ENCODE measurements at places on chromosomes 13 and 19.

DNA sequence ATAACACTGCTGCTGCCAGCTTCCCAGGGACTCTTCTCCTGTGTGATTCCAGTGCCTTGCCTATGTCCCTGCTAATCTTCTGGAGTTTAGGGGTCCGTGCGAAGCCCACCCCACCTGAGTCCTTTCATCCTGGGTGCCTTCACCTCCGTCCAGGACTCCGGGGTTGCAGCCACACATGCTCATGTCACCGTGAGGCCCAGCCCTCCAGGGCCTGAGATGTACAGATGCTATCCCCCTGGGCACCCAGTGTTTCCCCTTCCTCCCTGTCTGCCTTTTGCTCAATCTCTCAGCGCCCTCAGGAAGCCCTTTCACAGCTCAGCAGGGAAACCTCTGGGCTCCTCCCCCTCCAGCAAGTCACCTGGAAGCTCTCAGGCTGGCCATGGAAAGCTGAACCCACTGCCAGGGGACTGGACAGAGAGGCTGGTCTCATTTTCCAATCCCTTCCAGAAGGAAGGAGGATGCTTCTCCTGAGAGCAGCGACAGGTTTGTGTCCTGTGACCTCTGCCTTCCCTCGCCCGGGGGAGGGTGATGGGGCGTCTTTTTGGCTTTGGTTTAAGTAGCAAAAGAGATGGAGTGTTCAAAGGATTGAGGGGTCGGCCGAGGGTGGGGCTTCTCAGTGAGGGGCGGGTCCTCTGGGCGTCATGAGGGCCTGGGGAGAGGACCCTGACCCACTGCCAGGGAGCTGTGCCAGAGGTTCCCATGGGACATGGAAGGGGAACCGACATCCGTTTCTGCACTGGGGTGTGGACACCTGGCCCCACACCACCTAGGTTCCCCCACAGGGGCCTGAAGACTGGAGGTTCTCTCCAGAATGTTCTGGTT lies 30.8 kb upstream of the TFDP1 start:
- no peak for DNase-seq

DNA sequence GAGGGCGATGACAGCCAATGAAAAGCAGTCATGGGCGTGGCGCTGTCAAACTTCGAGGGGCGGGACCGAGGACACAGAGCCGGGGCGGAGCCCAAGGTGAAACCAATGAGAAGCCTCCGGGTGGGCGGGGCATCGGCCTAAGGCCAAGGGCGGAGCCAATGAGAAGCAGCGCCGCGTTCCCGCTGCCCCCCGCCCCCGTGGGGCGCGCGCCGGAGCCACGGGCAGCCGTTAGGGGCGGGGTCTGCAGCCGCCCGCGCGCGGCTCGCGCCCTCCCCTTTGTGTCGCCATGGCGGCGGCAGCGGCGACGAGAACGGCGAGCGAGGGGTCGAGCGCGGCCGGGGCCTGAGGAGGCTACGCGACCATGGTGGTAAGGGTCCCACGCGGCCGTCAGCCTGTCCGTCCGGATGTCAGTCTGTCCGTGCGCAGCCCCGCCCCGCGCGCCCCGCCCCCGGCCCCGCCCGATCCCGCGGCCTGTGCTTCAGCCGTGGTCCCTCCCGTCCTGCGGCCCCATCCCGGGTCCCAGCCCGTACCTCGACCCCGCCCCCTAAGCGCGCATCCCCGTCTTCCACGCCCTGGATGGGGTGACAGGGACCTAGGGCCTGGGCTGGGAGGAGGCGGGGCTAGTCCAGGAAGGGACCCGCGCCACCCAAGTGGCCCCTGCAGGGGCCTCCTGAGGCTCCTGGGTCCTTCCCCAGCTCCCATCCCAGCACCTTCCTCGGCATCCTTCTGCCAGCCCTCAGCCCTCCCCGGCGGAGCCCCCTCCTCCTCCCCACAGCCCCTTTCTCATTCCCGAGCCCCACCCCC lies at the start of gene ARHGAP33:
Gene ARHGAP33, plus strand, starts transcription at position 267 of the 804 bp plus-strand sequence. Its CDS starts 95 bp downstream, at position 362.
- DNase-seq: peak; percentile 100

DNA sequence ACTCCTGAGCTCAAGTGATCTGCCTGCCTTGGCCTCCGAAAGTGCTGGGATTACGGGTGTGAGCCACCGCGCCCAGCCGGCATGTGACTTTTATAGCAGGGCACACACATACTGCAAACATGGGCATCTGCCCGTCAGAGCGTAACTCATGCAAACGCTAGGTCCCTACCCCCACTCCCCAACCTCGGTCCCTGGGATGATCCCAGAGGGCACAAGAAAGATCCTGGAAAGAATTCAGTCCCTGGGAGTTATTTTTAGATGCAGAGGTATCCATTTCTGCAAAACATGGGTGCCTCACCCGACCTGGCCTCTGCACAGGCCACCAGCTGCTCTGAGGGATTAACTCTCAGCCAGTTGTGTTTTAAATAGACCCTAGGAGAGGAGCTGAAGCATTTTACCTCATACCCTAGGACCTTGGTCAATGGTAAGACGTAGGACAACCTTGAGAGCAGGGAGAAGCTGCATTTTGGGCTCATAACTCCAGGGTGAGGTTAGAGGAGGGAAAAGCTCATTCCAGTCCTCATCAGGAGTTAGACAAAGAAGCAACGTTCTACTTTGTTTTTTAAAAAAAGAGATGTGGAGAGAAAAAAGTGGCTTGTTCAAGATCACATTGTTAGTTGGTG lies 10.8 kb downstream of the TMEM38A start:
- DNase-seq: no peak

DNA sequence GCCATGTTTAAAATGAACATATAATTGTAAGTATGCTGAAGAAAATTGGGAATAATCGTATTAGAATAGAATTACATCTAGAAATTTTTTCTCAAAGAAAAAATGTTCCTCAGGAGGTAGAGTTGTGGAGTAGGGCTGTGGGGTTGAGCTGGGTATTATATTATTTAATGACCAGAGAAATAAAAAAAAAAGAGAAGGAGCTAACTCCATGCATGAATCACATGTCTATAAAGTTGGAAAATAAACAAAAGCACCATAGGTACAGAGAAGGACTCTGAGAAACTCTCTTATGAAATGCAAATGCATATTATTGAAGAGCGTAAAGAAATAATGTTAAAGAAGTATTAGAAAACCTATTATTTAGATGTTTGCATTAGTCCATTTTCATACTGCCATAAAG lies 405.5 kb downstream of the EFNB2 start:
- no peak for DNase-seq

DNA sequence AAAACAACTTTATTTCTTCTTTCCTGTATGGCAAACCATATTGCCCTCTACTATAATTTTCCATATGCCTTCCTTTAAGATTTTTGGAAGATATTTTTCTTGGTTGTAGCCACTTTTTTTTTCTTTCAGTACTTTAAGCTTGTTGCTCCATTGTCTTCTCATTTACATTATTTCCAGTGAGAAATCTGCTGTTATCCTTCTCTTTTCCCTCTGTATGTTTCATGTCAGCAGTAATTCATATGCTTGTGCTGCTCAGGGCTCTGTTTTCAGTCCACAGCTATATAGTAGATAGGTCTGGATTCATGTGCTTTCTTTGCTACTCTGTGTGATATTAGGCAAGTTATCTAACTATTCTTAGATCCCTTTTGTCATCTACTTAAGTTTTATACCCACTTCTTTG lies 267.6 kb downstream of the OXGR1 start:
- DNase-seq: no peak

DNA sequence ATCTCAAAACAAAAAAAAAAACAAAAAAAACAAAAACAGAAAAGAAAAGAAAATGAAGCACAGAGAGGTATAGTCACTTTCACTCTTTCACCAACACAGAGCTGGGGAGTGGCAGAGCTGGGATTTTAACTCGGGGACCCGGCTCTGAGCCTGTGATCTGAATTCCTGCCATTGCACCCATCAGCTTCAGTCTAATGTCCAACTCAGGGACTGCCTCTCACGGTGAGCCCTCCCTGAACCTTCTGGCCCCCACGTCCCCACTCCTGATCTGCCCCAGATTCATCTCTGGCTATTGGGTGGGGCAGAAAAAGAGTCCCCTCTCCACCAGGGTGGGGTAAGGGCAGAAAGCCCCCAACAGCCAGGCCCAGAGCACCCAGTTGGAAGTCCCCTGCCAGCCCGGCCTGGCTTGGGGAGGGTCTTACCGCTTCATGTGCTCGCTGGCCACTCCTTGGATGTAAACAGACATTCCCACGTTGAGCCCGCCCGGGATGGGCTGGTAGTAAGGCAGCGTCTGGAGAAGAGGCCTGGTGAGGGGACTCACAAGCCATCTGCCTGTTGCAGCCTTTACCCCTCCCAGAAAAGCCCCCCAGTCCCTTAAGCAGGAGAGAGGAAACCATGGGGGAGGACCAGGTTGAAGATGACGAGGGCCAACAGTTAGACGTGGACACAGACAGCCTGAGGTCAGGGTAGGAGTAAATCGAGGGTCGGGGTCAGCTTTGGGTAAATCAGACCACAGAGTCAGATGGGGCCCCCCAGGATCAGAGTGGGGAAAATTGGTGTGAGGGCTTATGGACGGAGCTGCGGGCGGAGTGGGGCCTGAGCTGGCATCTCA lies 520 bp downstream of the LGALS4 start:
- DNase-seq: no peak

DNA sequence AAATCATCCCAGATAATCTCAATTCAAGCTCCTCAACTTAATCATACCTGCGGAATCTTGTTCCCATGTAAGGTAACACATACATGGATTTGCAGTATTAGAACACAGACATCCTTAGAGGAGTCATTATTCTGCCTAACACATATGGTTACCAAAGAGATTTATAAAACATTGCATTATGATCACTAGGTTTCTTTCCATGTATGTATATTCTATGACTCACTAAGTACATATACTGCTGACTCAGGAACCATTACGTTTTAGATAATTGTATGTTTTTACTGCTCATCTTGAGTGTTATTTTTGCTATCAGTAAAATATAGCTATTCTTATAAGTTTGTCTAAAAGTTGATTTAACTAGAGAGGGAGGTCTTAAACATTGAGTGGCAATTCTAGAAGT lies 182.9 kb downstream of the SLITRK6 start:
- DNase-seq: no peak

- DNase-seq: no peak
Observed at GRCh38 chr13:64480672-64481071, 2749.5 kb downstream of the PCDH9 start.

- no peak for DNase-seq
Observed at GRCh38 chr13:110824702-110825300, 90.1 kb downstream of the ANKRD10 start.

- no peak for DNase-seq
Observed at GRCh38 chr19:38693380-38694223, 46.2 kb downstream of the ACTN4 start.

- no peak for DNase-seq
Observed at GRCh38 chr13:76286178-76286577, 600.0 kb downstream of the KCTD12 start.

- peak; percentile 55 for DNase-seq
Observed at GRCh38 chr19:54523403-54523802, 20.8 kb downstream of the LAIR2 start.

DNA sequence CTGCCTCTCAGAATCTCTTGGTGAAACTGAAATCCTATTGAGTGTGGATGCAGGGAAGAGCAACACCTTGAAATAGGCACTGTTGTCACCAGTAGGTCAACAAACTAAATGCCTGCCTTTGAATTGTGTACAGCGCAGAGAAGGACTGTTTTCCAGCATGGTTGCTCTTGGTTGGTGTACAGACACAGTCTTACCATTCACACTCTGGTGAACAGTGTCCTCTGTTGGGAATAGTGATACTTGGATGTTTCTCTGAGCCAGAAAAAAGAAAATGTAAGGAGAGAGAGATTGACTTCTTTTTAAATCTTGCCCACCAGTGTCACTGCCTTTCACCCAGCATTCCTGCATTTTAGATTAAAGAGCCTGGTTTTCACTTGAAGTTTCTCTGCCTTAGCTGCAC lies 179.7 kb downstream of the STK24 start:
- DNase-seq: no peak

- no peak for DNase-seq
Observed at GRCh38 chr13:83065108-83065507, 817.2 kb downstream of the SLITRK1 start.

DNA sequence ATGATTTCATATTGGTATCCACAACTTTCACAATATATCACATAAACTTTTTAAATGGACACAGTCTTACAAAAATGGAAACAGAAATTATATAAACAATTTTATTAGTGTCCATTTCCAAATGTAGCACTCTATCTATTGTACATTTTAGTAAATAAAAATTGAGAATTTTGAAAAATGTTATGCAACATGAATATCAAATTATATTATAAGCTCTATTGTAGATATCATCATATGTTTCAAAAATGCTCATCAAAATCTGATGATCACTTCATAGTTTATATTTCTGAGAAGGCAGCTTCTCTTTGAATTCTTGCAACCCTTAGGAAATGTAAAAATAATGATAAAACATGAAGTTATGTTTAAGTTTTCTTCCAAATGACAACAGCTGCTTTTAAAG lies 1928.6 kb downstream of the PCDH9 start:
- DNase-seq: no peak

GRCh38 chr13:80400865-80401426 lies 60.0 kb upstream of the SPRY2 start:
- DNase-seq: no peak

DNA sequence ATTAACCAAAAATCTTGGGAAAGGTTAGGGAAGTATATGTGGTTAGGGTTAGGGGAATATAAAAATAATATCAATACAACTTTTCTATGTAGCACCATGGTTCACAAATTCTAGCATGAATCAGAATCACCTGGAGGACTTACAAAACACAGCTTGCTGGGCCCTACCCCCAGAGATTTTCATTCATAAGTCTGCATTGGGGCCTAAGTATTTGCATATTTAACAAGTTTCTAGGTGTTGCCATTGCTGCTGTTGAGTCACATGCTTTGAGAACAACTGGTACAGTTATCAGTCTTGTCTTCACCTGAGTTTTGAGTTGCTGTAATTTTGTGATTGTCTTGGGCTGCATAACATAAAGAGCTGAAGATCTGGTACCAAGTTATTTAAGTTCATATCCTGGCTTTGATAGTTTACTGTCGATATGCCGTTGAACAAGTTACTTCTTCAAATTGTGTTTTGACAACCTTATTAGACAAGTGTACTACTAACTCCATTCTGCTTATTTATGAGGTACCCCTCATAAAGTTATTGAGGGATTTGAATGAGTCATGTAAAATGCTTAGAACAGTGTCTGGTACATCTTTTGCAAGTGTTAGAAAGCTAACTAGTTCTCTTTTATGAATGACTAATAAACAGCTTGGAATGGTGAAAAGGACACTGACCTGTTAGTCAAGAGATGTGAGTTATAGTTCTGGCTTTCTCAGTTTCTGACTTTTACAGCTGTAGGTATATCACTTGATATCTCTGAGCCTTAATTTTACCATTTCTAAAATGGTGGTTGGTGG lies 132.9 kb downstream of the PAN3 start:
- no peak for DNase-seq

All from activated T-cell treated with anti-CD3 and anti-CD28 coated beads, Interleukin-2, amount 50 U/mL, for 72 hours (primary cell).